ENCODE measurements at places on chromosomes 2 and 18.

GRCh38 chr18:14026199-14026598, 106.0 kb downstream of the ZNF519 start:
- no peak for DNase-seq

- peak; percentile 19 for DNase-seq
Observed at GRCh38 chr2:96157649-96158553, 12.7 kb upstream of the DUSP2 start.

DNA sequence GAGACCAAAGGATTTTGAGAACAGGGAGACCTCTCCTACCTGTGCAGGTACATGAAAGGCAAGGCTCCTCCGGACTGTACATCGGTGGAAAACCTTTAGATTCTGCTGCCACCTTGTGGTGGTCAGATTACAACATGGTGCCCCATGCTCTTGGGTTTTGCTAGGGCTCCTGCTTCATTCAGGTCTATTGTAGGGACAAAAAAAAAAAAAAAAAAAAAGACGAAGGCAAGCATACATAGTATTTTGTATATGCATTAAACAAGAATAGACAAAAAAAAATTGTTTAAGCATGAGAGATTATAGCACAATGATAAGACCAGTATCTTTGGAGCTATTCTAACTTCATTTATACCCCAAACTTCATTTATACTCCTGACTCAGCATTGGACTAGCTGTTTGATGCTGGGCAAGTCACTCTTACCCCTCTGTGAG, 27.4 kb upstream of the SPR start:
- peak; percentile 47 for DNase-seq

DNA sequence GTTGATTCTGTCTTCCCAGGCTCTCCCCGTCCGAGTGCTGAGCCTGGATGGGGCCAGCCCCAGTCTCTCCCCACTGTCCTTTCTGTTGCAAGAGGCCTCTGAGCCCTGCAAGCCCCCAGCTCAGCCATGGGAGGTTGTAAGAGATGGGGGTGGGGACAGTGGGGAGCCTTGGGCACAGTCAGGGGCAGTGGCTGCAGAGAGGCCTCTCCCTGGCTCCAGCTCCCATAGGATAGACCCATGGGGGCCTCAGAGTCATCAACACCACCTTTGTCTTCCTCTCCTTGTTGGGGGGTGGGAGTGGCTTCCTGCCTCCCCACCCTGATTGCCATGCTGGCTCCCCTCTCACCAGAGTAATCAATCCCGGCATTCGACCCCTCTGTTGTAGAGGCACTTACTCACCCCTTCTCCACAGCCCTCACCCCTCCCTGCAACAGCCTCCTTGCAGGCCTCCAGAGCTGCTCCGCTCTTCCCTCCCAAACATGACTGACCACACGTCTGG, 37.5 kb upstream of the NPAS2 start:
- no peak for DNase-seq

DNA sequence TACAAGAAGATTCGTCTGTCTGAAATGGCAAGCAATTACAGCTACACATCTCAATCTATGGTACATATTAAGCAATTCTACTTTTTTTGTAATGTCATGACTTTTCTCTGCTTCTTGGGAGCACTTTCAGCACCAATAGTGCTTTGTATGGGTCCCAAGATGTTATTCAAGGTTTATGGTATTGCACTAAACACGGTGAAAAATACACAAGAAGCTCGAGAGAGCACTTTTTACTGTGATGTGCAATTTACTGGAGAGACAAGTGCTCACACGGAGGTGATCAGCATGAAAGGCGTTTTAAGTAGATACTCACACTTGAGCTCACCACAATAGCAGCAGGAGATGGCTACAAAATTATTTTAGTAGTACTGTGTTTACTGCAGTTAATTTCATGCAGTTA, 783.6 kb downstream of the CBLN2 start:
- DNase-seq: no peak

DNA sequence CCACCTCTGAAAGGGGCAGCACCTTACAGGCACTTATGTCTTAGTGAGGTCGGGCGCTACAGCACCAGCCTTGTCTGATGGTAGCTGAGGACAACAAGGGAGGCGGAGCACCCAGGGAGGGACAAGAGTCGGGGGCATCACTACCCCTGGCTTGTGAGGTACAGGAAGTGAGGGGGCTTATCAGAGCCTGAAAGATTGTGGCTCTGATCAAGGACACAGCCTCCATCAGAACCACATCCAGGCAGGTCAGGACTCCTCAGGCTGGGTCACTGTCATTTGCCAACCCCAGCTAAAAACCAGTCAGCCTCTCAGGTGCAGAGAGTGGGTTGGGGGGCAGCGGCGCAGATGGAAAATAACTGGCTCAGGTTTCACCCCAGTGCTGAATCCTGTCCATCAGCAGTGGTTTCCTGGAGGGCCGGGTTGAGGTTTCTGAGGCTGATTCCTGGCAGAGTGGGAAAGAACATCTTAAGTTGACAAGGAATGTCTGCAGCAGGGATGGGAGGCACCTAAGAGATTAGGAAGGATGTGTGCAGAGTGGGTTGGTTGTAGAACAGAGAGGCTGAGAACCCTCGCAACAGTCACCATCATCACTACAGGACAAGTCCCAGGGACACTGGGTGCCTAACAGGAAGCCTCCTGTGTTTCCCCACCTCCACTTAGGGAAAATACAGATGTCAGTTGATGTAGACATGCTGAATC, 45.3 kb downstream of the FBLN7 start:
- peak; percentile 11 for DNase-seq

Measured in stimulated activated naive CD4-positive, alpha-beta T cell (primary cell).